Naive thymus-derived CD4-positive, alpha-beta T cell (primary cell): ENCODE measurements at places on chromosomes 12 and 14. TPM values are rescaled to one million over a fixed set of nuclear protein-coding genes. Genes with fewer than 3 reads are reported as not detected.

Gene NGB
- total RNA-seq, result not detected

Gene LALBA
- total RNA-seq, result not detected

Gene INHBC
- not detected in 2 replicates for total RNA-seq

Gene PLA2G1B
- not detected for total RNA-seq

Gene GYS2
- not detected for total RNA-seq

Gene CCDC198
- not detected for total RNA-seq

Gene DUSP16
- total RNA-seq, result 39.1 TPM
